ENCODE measurements at places on chromosomes 12 and 14.

- DNase-seq: no peak
Observed at GRCh38 chr14:67999705-68000384, 180.3 kb downstream of the RAD51B start.

GRCh38 chr14:91269076-91269991 is 24.8 kb upstream of the GPR68 start:
- DNase-seq: peak; percentile 21

DNA sequence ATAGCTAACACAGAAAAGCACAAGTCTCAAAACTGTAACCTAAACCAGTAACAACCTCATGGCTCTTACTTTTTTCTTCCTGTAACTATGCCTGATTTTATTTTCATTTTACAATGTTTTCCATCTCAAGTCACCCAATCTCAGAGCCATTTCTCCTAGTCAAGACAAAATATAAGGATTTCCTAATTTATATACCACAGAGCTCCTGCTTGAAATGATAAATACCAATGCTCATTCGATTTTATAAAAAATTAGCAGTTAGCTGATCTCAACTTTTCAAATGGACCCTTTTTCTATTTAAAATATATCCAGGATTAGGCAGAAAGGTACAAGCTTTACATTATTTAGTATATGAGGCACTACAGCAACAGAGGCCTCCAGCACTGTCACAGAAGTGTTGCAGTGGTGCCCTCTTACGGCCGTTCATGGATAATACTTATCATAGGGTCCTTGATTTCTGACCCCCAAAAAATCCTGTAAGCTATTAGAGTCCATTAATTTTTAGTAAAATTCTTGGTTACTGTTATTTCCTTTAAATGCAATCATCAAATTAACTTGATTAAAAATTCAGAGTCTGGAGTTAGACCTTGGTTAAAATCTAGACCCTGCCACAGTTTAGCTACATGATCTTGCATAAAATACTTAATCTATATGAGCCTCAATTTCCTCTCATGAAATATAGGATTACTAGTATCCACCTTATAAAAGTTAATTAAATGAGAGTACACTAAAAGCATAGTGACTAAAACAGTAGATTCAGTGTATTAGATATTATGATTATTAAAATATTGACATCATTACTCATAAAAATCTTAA is 68.3 kb downstream of the SEC23A start:
- DNase-seq: no peak

DNA sequence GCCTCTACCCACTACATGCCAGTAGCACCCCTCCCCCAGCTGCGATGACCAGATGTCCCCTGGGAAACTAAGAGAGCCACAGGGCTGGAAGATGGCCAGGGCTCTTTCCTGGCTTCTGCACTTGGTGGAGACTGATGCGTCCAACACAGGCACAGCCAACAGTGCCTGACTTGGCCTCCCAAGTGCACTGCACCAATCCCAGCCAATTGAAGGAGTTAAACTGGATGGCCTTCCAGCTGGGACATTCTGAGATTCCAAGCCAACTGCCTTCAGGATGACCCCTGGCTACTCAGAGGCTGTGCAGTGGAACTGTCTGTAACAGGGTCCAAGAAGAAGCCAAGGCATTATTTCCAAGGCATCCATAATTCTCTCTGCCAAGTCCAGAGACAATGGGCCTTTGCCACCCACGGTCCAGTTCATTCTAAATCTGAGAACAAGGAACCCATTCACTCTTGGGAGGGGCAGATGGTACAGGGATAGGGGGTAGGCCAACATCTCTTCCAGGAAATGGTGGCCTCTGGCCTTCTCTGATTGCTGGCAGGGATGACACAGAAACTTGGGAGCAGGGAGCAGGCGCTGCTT is 35.2 kb downstream of the PRIMA1 start:
- peak; percentile 54 for DNase-seq
